ENCODE measurements at places on chromosomes 1 and 21.

- DNase-seq, result no peak
Observed at GRCh38 chr1:8142955-8143629, 117.0 kb upstream of the ERRFI1 start.

DNA sequence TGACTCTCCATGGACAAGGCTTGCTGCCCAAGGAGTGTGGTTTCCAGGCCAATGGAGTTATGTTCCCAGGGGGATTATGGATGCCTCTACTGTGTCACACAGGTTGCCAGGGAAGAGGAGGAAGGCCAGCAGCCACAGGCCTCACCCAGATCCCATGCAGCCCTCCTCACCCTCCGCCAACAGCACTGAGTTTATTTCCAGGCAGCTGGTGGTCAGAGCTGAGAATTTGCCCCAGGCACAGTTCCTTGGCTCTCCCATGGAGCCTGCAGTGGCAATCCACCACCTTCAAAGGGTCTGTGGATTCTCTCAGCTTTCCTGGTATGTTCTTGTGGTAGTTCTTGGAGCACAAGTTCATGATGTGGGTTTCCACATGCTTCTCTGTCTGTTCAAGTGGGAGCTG, 79.2 kb downstream of the NTNG1 start:
- no peak for DNase-seq

DNA sequence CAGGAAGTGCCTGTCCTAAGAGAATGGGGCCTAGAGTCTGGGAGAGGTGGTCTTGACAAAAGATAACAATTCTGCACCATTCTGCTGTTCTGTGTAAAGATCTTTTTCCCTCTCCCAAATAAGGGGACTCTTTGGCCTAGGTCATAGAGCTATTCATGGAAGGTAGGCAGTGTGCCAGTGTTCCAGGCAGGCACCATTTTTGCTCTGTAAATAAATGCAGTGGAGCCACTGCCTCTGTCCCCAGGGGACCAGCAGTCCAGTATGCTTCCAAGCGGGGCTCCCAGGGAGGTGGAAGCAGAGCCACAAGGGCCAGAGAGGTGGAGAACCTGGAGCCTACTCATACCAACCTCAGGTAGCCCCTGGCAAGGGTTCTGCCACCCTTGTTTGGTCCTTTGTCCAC, 25.9 kb downstream of the KCNA2 start:
- DNase-seq, result no peak

DNA sequence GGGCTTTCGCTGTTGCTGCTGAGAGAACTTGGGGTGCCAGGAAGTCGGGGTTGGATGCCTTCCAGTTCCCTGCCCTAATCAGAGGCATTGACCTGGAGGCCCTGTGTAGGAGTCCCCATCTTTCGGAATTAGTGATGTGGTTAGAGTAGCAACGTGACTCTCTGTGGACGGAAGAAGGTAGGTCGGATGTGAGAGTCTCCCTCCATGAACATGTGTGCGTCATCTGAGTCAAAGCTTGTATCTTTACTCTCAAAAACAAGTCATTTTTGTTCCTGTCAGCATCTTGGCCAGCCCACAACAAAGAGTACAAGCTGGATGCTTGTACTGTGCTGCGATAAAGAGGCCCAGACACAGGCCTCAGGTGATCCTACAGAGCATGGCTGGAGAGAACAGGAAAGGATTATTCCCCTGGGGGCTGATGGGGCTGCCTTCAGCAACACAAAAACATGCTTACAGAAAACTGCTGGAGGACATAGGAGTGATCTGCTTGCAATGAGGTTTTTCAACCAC, 31.0 kb upstream of the IL10 start:
- no peak for DNase-seq

DNA sequence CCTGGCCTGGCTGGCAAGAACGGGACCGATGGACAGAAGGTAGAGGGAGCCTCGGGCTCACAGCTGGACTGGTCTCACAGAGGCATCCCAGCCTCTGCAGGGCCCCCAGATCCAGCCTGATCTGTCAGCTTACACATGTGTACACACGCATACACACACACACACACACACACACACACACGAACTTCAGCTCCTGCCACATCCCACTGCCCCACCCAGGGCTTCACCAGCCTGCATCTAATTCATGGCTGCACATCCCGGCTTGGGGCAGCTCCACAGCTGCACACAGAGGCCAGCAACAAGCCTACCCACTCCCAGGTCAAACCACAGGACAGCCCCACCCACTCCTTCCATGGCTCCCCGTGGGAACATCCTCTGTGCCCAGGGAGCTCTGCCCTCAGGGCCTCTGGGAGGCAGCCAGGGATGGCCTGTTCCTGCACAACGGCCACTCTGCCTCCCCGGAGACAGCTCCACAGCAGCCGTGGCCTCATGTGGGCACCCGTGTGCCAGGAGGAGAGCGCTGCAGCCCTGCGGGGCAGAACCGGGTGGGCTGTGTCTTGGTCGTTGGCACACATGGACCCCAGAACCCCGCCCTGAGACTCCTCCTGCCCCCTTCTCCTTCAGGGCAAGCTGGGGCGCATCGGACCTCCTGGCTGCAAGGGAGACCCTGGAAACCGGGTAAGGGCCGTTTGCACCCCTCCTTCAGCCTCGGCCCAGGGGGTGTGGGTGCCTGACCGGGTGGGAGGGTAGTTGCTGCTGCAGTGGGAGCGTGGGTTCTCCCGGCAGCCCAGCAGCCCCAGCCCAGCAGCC, 19.1 kb downstream of the COL6A2 start:
- DNase-seq, result no peak

DNA sequence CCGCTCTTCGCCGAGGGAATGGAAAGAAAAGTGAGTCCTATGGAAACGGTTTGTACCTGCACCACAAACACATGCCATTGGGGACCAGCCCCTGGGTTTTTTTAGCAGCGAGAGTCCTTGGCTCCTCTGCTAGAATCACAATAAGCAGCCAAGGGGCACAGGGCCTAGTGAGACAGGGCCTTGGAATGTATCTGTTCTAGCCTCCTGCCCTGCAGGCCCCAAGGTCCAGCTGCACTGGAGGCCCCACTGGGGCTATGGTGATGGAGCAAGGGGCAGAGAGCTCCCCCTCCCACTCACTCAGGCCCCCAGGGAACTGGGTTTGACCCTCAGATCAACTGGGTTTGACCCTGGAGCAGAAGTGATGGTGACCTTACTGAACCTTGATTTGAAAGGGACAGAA, 14.4 kb downstream of the SHISA4 start:
- DNase-seq, result peak; percentile 16

DNA sequence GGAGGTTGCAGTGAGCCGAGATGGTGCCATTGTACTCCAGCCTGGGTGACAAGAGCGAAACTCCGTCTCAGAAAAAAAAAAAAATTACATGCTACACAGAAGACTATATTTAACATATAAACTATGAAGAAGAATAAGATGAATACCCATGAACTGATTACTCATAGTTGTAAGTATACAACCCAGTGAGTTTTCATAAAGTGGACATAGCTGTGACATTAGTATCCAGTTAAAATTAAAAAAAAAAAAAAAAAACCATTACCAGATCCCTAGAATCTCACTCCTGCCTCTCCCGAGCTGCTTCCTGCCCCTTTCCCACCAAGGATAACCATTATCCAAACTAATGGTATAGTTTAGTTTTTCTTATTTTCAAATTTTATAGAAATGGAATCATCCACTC, 37.4 kb downstream of the UBE4B start:
- no peak for DNase-seq

DNA sequence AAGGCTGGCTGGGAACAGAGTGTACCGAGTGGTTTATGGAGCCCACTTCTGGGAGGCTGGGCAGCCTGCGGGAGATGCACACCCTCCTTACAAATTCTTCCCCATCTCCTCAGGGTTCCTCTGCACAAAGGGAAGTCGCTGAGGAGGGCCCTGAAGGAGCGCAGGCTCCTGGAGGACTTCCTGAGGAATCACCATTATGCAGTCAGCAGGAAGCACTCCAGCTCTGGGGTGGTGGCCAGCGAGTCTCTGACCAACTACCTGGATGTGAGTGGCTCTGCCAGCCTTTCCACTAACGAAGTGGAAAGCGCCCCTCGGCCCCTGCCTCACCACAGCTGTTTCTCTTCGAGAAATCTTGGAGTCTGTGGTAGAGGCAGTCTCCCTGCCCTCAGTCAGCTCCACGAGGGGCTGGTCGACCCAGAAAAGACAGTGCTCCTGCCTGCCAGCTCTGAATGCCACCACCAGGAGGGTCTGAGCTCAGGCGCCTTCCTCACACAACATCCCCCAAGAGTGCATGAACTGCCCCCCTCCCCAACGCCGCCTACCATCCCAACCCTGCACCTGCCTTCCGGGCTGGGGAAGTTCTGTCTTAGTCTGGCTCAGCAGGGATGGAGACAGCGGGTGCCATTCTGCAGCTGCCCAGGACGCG, 31.8 kb downstream of the PROK1 start:
- DNase-seq, result no peak

DNA sequence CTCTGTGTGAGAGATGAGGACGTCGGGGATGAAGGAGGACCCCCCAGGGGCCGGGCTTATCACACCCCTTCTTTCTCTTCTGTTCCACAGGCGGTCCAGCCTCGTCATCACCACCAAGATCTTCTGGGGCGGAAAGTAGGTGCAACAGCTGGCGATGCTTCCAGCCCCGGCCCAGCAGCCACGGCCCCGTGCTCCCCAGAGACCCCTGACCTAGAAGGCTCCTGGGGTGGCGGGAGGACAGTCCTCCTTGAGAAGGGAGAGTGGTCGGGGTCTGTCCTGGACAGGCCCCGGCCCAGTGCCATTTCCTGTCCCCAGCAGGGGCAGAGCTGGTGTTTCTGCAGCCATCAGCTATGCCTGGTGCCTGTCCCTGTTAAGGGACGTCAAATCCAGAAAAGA, 41.7 kb downstream of the KCNAB2 start:
- no peak for DNase-seq

GRCh38 chr1:183757061-183757460, 47.9 kb upstream of the RGL1 start:
- DNase-seq, result peak; percentile 9

- DNase-seq, result no peak
Observed at GRCh38 chr1:62159940-62160348, 34.7 kb upstream of the L1TD1 start.

- no peak for DNase-seq
Observed at GRCh38 chr1:182861994-182862393, 22.8 kb downstream of the DHX9 start.

- DNase-seq, result no peak
Observed at GRCh38 chr1:50095716-50096115, 13.0 kb upstream of the ELAVL4 start.

- no peak for DNase-seq
Observed at GRCh38 chr1:87346130-87346814, 17.6 kb downstream of the LMO4 start.

- DNase-seq, result peak; percentile 71
Observed at GRCh38 chr1:242225767-242226573, 227.1 kb upstream of the MAP1LC3C start.

- no peak for DNase-seq
Observed at GRCh38 chr1:192011525-192011924, 146.7 kb upstream of the RGS18 start.

GRCh38 chr1:215210167-215210566, 127.6 kb downstream of the KCNK2 start:
- DNase-seq, result no peak

GRCh38 chr1:176656257-176656995, 193.5 kb downstream of the PAPPA2 start:
- no peak for DNase-seq

GRCh38 chr1:113983826-113984225, 4.6 kb downstream of the OLFML3 start:
- no peak for DNase-seq

GRCh38 chr1:39955547-39956539, 898 bp downstream of the MFSD2A start:
- DNase-seq, result peak; percentile 47

DNA sequence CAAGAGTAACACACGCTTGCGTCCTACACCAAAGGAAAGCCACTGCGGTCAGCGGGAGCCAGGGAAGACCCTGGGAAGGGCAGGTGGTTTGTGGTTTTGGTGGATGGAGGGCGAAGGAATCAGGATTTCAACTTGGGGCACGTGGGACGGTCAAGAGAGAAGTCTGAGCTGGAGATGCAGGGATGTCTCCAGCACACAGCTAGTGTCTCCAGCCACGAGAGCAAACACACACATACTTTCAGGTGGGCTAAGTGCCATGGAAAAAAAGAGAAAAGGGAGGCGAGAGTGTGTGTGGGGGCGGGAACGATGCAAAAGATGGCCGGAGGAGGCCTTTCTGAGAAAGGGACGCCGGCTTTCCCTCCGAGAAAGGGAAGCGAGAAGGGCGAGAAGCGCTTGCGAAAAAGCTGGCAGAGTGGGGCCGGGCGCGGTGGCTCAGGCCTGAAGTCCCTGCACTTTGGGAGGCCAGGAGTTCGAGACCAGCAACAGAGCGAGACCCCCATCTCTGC, 1.4 kb upstream of the SRRM1 start:
- no peak for DNase-seq

GRCh38 chr1:236407059-236407458, 13.0 kb downstream of the EDARADD start:
- no peak for DNase-seq
